ENCODE measurements at places on chromosomes 6 and 20. TPM values are rescaled to one million over a fixed set of nuclear protein-coding genes. Genes with fewer than 3 reads are reported as not detected.

DNA sequence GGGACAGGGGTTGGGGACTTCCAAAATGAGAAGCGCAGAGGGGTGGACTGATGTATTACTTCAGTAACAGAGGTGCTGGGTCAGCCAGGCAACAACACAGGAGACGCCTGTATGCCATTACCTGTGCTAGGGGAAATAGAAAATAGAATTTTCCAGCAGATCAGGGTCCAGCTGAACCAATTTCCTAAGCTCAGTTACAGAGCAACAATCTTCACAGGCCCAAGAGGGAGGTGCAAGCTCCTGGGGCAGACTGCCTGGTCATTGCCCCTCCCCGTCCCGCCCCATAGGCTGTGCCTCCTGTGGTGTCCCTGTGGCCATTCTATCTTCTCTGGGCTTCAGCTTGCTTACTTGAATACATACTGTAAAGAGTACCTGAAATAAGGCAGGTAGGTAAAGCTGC lies 3.7 kb downstream of the KCNK5 start:
- H3K27ac ChIP-seq = peak overlapping the region; percentile 43
- peaks cover 44% of the 10 kb centered on the region for H3K27me3 ChIP-seq
- no peaks in the 10 kb centered on the region for H3K36me3 ChIP-seq
- peaks cover 21% of the 10 kb centered on the region for H3K4me1 ChIP-seq
- no peak overlapping the region for H3K4me3 ChIP-seq

- H3K4me1 ChIP-seq = peaks cover 4% of the 10 kb centered on the region
- no peak overlapping the region for H3K4me3 ChIP-seq
- H3K36me3 ChIP-seq = no peaks in the 10 kb centered on the region
- H3K27ac ChIP-seq = peak overlapping the region; percentile 27
- peak; percentile 76 for DNase-seq
These were observed 124.4 kb downstream of the TTLL2 start for GRCh38 chr6:167449094-167449861.

- peaks cover 6% of the 10 kb centered on the region for H3K4me1 ChIP-seq
- H3K36me3 ChIP-seq = no peaks in the 10 kb centered on the region
- H3K27me3 ChIP-seq = no peaks in the 10 kb centered on the region
- H3K4me3 ChIP-seq = no peak overlapping the region
- DNase-seq = no peak
These were observed 210.4 kb downstream of the FOXC1 start for GRCh38 chr6:1820165-1820564.

DNA sequence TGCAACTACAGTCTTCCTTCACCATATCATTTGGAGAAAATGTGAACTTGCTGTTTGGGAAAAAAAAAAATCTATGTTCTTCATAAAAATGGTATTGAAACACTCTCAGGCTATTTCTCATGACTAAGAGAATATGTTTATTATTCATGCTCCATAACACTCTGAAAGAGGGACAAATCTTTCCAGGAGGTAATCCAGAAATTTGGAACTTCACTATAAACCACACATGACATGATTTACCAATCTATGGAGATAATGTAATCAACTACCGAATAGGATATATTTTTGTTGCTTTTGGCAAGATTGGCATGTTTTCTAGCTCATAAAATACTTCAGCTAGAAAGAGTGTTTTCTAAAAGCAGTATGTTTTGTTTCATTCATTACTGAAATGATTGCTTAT lies 56.3 kb downstream of the THEMIS start:
- no peak overlapping the region for H3K27ac ChIP-seq
- H3K36me3 ChIP-seq = no peaks in the 10 kb centered on the region
- H3K4me3 ChIP-seq = no peak overlapping the region
- no peaks in the 10 kb centered on the region for H3K27me3 ChIP-seq

GRCh38 chr6:97029056-97029455 lies 104.5 kb downstream of the KLHL32 start:
- DNase-seq = no peak
- no peak overlapping the region for H3K4me3 ChIP-seq
- no peaks in the 10 kb centered on the region for H3K4me1 ChIP-seq
- no peaks in the 10 kb centered on the region for H3K36me3 ChIP-seq
- no peaks in the 10 kb centered on the region for H3K27me3 ChIP-seq

DNA sequence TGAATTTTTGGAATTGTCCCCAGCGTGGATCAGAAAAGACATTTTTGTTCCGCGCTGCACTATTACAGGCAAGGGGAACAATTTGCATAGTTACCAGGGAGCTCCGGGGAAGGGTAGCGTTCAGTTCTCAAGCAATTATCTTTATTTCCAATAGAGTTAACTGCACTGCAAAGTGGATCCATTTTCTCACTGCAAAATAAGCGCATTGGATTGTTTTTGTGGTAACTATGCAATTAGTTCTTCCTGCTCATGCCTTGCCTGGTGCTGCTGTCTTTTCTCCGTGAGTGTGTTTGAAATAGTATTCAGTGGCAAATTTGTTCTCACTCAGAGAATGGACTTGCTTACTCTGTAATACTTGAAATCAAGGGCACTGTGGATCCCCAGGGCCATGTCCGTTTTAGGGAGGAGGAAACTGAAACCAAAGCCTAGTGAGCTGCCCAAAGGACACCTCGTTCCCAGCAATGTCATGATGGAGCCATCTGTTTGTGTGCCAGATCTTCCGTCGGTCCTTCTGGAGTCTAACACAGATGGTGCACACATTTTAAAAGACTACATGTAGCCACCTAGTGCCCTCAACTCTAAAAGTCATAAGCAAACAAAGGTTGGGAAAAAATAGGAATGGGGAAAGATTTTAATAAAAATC lies 7.4 kb upstream of the PCK1 start:
- no peaks in the 10 kb centered on the region for H3K36me3 ChIP-seq
- H3K4me1 ChIP-seq = no peaks in the 10 kb centered on the region
- H3K27me3 ChIP-seq = peaks cover 10% of the 10 kb centered on the region
- no peak overlapping the region for H3K27ac ChIP-seq

- H3K4me1 ChIP-seq = no peaks in the 10 kb centered on the region
- no peaks in the 10 kb centered on the region for H3K36me3 ChIP-seq
- H3K4me3 ChIP-seq = no peak overlapping the region
- H3K27ac ChIP-seq = no peak overlapping the region
These were observed 187.6 kb downstream of the ZFP64 start for GRCh38 chr20:52004018-52004417.

DNA sequence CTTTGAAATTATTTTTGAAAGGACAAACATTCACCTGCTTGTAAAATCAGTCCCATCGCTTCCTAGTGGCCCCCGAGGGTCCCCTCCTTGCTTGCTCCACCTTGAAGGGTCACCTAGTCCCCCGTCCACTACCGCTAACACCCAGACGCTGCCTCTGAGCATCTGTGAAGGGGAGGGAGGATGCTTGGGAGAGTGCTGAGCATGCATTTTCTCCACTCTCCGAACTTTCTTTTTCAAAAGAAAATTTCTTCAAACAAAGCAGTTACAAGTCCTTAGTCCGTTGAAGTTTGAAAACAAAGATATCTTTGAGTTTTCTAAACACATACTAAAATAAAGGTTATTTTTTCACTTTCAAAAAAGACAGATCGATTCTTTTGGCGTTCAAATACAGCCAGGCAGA lies 224.3 kb upstream of the ARID1B start:
- no peak overlapping the region for H3K4me3 ChIP-seq
- no peaks in the 10 kb centered on the region for H3K36me3 ChIP-seq
- no peak for DNase-seq
- no peaks in the 10 kb centered on the region for H3K27me3 ChIP-seq
- H3K4me1 ChIP-seq = peaks cover 7% of the 10 kb centered on the region

DNA sequence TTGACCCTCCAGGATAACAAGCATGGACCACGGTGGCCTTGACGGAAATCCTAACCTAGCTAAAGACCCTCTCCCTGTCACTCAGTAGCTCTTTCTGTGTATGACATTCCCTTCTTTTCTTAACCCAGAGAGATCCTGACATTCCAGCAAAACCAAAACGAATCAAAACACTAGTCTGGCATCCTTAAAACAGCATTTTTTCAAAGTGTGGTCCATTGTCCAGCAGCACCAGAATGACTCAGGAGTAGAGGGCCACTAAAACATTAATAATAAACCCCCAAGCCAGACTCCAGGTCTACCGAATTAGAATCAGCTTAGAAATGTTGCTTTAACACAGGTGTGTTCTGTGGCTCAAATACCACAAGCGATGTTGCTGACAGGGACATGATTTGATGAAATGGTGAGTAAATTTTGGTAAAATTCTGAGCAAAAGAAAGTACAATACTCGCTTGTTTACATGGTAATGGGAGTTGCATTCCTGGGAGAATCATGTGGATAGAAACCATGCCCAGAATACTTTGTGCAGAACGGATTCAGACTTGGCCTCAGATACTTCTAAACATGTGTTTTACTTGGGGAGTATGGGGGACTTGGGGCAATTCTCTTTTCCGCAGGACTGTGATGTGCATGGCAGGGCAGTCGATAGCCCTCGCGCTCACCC lies 174.2 kb upstream of the KCNG1 start:
- H3K27me3 ChIP-seq = no peaks in the 10 kb centered on the region
- no peaks in the 10 kb centered on the region for H3K4me1 ChIP-seq
- H3K27ac ChIP-seq = no peak overlapping the region
- no peak overlapping the region for H3K4me3 ChIP-seq

DNA sequence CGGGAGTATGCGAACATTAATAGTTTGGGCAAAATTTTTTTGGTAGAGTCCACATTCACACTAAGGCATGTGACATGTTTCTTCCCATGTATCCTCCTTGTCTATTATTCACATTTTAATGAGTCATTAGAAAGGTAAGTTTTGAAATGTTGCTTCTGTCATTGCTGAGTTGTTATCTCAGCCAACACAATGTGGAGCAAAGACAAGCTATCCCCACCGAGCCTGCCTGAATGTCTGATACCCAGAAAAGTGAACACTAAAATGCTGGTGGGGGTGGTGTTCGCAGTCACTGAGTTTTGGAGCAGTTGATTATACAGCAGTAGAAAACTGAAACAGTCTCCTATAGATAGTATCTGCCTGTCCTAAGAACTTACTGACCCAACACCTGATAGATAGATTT lies 68.3 kb upstream of the ASF1A start:
- H3K27ac ChIP-seq = no peak overlapping the region
- H3K36me3 ChIP-seq = peaks cover 13% of the 10 kb centered on the region
- H3K4me3 ChIP-seq = no peak overlapping the region
- H3K27me3 ChIP-seq = no peaks in the 10 kb centered on the region
- no peaks in the 10 kb centered on the region for H3K4me1 ChIP-seq
- no peak for DNase-seq

Gene ISM1
- 1.0 TPM for total RNA-seq

Gene CLPSL2
- not detected for total RNA-seq

Gene FOXS1
- total RNA-seq = not detected

Gene PERP
- total RNA-seq = 7.6 TPM

Gene MOXD1
- 16.2 TPM for total RNA-seq
